Kidney epithelial cell (primary cell): ENCODE measurements at places on chromosomes 13 and 19. TPM values are rescaled to one million over a fixed set of nuclear protein-coding genes. Genes with fewer than 3 reads are reported as not detected.

DNA sequence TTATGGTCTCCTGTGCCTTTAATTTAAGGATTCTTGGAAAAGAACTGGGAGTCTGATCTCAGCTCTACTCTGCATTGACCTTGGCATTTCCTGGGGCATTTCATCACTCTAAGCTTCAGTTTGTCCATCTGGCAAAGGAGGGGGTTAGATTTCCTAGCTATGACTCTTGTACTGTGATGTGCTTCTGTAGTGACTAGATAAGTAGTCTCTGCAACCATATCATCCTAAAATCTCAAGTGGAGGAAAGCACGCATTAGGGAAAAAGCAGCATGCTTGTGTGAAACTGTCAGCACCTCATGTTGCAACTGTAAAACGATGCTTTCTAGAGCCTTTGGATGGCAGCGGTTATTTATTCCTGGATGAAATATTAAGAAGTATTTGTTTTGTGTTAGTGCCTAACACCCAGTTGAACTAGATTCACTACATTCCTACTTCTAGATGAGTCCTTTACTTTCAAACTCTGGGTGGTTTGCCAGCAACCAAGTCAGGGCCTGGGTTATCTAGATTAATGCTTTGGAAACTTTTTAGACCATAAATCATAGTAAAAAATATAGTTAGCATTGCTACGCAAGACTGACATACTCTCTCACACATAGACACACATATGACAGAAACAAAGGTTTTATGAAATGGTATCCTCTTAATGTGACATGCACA, 6.8 kb downstream of the WDFY2 start:
- no peak for DNase-seq

DNA sequence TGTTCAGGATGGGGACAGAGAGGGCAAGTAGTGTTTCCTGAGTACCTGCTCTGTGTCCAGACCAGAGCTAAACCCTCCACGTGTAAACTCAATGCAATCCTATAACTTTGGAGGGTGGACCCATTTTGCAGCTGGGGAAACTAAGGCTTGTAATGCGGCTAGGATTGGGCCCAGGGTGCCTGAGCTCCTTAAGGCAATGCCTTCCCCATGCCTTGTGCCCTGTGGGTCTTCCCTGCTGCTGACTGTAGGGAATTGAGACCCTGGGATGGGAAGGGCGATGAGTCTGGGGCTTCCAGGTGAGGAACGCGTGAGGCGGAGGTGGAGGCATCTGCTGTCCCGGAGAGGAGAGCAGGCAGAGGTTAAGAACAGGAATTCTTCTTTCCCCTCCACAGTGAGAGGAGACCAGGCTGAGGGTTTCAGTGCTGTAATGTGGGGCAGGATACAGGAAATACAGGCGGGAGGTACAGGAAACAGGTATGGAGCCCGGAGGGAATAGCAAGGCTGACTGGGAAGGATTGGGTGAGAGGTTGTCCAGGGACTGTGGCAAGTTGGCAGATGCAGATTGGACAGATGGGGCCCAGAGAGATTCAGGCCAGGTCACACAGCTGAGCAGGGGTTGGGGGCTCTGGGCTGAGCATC, 19.2 kb downstream of the SLC27A1 start:
- no peak for DNase-seq

GRCh38 chr19:49165865-49166301, 8.3 kb downstream of the TRPM4 start:
- DNase-seq = no peak

GRCh38 chr19:17684256-17684655, 3.9 kb downstream of the UNC13A start:
- DNase-seq = no peak

DNA sequence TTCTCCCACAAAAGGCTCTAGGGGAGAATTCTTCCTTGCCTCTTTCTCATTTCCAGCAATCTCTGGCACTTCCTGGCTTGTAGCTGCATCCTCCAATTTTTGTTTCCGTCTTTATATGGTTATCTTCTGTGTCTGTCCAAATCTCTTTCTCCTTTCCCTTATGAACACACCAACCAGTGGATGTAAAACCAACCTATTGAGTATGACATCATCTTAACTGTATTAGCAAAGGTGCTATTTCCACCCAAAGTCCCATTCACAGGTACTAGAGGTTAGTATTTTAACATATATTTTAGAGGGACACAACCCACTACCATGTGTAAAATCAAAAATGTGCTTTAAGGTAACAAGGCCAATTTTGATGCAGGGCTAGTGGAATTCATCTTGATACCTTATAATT, 129.0 kb downstream of the RAP2A start:
- no peak for DNase-seq

DNA sequence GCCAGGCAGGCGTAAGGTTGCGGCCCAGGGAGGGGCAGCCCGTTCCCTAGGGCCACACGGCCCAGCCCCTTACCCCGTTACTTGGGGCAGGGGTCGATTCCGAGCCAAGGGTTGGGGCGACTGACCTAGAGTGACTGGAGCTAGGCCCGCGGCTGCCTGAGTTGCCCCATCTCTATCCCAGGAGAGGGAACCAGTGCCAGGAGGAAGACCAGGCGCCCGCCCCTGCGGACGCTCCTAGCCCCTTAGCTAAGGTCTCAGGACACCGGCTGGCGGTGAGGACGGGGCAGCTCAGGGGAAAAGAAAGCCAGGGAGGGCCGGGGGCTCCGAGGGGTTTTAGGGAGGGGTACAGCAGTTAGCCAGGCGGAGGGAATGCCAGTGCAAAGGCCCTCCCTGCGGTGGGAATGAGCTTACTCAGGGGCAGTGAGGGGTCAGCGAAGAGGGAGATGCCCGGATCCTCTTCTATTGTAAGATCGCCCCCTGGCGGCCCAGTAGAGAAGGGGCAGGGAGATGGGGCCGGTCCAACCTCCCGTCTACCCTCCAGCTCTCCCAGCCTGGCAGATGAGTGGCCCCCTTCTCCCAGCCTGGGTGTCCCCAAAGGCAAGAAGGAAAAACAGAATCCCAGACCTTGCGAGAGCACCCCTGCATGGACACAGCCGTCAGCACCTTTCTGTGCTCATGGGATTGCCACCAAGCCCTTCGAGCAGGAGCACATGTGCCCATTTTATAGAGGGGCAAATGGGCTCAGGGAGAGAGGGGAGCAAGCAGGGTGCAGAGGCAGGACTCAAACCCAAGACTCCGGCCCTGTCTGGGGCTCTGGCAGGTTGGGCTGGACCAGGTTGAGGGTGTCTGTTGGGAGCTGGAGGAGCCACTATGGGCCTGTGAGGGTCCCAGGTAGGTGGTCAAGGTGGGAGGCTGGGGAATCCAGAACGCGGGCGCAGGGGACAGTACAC, 16.3 kb downstream of the CILP2 start:
- no peak for DNase-seq

GRCh38 chr19:4007836-4008539, 452 bp downstream of the PIAS4 start:
- no peak for DNase-seq

- DNase-seq = no peak
Observed at GRCh38 chr13:45046445-45046844, 57.1 kb downstream of the GPALPP1 start.

GRCh38 chr13:35482527-35482926, 6.0 kb upstream of the MAB21L1 start:
- DNase-seq = no peak

DNA sequence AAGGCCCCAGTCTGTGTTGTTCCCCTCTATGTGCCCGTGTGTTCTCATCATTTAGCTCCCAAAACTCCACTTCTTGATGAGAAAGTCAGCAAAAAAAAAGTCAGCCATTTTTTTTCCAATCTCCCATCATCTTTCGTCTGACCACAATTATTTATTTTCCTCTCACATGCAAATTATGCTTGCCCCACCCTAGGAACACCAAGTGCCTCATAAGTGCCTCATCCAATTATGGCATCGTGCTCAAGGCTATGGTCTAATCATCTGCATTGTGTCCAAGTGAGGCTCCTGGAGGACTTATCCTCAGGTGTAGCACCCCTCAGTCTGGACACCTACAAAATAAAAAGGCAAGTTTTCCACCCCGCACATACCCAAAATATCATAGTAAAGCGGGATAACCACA, 20.8 kb upstream of the IPO5 start:
- DNase-seq = no peak

Gene ZNF98
- 0.34 and 3.0 TPM in 2 replicates for total RNA-seq

Gene SAMD1
- 21.8 and 42.0 TPM in 2 replicates for total RNA-seq

Gene FAM216B
- not detected in 2 replicates for total RNA-seq

Gene DIRAS1
- 3.1 and 5.3 TPM in 2 replicates for total RNA-seq

Gene SIGLEC5
- not detected in 2 replicates for total RNA-seq
